ENCODE measurements at places on chromosomes 7 and 10.

GRCh38 chr7:116554911-116555310 is 30.1 kb downstream of the CAV1 start:
- DNase-seq, result no peak

- DNase-seq, result no peak
Observed at GRCh38 chr7:22378199-22378980, 21.4 kb upstream of the RAPGEF5 start.

DNA sequence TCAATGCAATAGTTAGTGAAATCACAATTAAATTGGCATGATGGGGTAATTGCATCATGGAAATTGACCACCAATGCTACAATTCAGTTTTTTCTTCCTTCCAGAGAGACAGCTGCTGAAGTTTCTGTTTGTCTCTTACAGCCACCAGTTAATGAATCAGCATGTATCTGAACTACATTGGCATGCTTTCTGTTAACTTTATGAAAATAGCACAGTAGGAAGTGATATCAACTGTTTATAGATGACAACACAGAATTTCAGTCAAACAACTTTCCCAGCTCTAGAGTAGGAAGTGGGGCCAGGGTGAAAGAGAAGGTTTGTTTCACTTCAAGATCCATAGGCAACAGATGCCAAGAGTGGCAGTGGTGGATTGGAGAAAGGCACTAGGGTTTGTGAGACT is 339.6 kb upstream of the VWC2 start:
- no peak for DNase-seq

DNA sequence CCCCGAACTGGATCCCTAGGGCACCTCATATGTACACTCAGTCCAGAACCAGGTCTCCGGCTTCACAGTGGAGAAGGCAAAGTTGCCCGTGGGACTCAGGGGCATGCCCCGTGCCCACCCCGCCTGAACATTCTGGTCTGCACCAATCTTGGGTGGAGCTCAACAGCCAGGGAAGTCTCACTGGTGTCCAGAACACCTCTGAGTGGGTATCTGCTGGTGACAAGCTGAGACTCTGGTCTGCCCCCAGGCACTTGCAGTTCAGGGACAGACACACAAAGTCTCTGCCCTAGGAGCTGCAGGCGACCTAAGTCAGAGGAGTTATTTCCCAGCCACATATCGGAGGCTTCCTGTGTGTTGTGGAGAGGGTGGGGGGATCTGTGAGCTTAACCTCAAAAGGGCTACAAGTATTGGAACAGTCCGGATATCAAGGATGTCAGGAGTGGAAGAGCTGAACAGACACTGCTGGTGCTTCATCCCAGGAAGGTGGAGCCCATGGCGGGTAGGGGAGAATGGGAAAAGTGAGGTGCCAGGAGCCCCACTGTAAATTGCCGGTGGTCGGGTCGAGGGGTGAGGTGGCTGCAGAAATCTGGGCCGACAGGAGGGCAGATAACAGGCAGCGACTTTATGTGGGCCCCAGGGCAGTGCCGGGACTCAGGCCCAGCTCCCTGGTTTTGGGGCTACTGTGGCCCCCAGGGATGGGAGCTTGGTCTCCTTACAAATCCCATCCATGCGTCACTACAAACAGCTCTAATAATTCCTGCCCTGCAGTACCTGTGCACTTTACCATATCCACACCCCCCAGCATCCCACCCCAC is 8.6 kb upstream of the TLX1 start:
- no peak for DNase-seq

GRCh38 chr10:133445751-133446708 is 7.7 kb upstream of the SCART1 start:
- no peak for DNase-seq

DNA sequence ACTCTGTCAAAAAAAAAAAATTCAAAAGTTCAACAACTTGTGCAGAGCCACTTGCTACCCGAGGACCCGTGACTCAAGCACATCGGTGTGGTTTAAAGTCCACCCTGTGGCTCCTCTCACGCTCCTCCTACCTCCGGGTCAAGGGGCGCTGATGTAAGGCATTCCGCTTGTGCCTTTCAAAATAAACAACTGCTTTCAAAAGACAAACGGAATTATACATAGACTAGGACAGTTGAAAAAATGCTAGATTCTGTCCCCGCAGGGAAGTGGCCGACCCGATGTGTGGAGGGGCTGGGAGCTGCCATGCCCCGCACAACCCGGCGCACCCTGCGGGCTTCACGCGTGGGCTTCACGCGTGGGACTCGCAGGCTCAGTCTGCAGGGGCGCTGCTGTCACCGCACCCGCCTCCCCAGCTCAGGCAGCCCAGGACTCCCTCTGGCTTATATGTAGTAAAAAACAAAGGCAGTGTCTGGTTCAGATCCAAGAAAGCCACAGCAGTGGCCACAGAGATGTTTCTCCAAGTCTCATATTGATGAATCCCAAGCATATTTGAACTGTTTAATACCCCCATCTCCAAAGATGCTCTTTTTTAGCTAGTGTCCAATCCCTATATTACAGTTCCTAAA is 239.7 kb upstream of the INHBA start:
- DNase-seq, result no peak

DNA sequence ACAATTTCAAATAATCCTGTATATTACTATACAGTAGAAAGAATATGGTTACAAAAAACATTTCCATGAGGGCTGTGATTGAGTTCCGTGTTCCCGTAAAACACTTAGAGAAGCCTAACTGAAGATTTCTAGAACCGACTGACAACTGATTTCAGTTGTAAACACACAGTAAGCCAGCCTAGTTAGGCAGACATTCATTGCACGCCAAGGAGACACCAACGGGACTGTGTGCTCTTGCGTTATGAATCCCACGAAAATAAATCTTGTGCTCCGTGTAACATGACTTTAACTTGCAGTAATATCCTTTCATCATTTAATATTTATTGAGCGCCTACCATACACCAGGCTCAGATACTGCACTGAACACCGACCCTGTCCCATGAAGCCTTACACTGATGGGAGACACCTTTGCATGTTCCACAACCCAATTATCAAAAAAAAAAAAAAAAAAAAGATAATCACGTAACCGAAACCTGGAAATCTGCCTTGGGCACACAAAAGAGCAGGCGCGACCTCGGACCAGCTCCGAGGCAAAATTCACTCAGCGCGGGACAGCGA is 420 bp upstream of the KLHL7 start:
- DNase-seq, result no peak

DNA sequence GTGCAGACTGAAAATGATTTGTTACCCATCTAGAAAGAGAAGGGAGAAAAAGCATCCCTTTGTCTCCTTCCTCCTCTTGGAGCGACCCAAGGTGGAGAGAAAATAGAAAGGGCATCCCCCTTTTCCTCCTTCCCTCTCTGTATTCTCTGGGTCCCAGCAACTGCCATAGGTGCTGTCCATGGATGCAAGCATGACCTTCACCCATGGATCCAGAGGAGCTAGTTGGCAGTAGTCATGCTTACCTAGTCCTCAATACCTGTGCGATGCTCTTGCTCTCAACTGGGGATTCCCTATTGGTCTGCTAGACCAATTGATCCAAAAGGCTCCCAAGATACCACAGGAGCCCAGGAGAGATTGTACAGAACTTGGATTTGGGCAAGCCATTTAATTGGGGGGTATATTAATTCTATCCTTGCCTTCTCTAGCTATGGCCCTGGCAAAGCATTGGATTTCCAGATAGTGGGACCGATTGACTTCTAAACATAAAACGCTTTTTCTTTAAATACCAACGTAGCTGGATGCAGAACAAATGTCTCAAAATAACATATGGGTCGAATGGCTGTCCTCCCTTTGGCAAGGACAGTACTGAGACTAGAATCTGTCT is 547.8 kb upstream of the IGFBP3 start:
- peak; percentile 7 for DNase-seq

- DNase-seq, result no peak
Observed at GRCh38 chr10:84156768-84157167, 16.8 kb upstream of the GPR15LG start.

GRCh38 chr7:108024538-108024937 is 21.6 kb upstream of the LAMB1 start:
- DNase-seq, result no peak

DNA sequence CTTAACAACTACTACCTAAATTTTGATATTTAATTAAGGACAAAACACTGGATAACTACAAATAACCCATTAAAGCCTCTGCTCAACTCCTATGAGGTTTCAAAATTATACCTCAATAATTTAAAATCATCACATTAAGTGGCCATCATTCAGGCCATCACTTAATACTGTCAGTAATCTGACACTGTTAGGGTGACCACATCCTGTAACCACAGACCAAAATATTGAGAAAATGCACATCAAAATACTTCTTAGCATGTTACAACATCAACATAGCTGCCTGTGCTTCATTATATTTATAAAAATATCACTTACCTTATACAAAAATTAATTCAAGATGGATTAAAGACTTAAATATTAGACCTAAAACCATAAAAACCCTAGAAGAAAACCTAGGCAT is 23.3 kb downstream of the SEM1 start:
- DNase-seq, result no peak

DNA sequence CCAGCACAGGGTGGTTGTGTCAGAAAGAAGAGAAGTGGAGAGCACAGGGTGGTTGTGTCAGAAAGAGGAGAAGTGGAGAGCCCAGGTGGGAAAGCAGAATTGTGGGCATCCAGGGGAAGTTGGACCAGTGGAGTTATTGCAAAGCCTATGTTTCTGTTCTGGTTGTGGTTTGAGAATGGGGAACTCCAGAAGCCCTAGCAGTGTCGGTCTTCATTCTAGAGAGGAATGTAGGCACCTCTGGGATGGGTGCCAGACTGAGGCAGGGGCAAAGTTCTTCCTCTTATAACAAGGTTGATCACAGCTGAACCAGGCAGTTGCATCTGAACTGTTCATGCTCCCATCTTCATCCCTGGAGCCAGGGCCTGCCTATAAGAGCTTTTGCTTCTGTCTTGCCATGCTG is 954 bp downstream of the FSCN3 start:
- no peak for DNase-seq

All from HAP-1 (cell line).